Left ventricle myocardium inferior (tissue), 1 donor: ENCODE measurements at places on chromosomes 11 and 22.

DNA sequence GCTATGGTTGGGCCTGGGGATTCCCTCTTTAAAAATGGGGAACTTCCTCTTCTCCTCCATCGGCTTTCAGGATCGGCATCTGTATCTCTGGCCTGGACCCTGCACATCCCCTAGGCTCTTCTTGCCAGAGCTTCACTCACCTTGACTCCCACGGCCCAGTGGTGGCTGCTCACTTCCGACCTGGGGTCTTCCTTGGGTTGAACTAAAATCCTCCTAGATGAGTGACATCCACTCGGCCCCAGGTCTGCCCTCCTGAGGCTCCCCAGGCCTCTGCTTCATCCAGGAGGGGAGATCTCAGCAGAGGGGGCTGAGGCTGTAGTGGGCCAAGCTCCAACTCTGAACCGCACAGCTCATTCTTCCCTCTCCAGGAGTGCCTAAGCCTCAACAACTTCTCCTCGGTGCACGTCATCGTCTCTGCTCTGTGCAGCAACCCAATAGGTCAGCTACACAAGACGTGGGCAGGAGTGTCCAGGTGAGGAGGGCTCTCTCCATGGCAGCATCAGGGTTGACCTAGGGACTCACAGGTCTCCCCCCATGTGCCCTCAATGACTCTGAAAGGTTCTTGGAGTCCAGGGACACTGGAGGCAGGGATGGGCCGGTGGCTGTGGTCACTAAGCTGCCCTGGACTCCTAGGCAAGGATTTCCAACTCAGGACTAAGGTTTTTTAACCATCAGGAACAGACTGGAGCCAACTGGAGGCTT is 3.3 kb downstream of the RGL4 start:
- no peak for DNase-seq

DNA sequence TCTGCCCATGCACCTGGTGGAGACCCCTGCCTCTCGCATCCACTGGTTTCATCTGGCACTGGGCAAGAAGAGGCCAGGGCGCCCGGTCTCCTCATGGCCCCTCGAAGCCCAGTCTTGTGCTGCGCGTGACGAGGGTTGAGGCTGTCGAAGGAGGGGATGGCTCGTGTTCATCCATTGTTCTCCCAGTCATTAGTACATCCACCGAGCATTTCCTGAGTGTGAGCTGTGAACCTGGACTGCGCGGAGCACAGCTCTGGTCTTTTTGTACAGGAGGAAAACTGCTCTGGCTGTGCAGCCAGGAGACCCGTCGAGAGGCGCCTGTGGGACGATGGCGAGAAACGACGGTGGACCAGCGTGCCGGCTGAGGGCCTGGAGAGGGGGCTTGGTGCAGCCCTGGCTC is 6.8 kb downstream of the CACNA1I start:
- DNase-seq, result no peak

- no peak for DNase-seq
Observed at GRCh38 chr11:118998822-118999221, 884 bp downstream of the CENATAC start.

GRCh38 chr11:44454666-44455065 is 110.8 kb upstream of the CD82 start:
- no peak for DNase-seq

GRCh38 chr11:64655941-64656601 is 65.1 kb downstream of the SLC22A12 start:
- DNase-seq, result no peak

- DNase-seq, result no peak
Observed at GRCh38 chr11:3605771-3606203, 36.0 kb downstream of the ART5 start.

DNA sequence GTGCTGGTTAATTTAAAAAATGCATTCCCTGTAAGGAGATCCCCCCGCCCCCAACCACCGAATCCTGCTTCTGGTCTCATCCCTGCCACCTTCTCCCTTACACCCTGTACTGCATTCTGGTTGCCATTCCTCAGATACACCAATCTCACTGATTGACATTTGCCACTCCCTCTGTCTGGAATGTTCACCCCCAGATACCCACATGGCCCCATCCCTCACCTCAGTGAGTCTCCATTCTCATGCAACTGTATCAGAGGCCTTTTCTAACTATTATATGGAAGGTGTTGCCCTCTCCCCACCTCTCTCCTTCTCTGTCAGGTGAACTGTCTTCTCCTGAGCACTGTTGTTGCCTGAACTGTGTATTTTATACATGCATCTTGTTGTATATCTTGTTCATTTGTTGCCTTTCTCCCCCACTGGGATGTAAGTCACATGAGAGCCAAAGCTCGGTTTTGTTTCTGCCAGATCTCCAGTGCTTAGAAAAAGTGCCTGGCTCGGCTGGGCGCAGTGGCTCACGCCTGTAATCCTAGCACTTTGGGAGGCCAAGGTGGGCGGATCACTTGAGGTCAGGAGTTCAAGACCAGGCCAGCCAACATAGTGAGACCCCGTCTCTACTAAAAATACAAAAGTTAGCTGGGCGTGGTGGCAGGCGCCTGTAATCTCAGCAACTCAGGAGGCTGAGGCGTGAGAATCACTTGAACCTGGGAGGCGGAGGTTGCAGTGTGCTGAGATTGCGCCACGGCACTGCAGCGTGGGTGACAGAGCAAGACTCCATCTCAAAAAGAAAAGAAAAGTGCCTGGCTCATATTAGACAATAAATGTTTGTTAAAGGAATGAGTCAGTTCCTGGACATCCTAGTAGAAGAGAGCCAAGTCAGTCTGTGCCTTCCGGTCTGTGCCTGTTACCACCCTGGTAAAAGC is 61.0 kb downstream of the TNRC6B start:
- DNase-seq, result no peak

DNA sequence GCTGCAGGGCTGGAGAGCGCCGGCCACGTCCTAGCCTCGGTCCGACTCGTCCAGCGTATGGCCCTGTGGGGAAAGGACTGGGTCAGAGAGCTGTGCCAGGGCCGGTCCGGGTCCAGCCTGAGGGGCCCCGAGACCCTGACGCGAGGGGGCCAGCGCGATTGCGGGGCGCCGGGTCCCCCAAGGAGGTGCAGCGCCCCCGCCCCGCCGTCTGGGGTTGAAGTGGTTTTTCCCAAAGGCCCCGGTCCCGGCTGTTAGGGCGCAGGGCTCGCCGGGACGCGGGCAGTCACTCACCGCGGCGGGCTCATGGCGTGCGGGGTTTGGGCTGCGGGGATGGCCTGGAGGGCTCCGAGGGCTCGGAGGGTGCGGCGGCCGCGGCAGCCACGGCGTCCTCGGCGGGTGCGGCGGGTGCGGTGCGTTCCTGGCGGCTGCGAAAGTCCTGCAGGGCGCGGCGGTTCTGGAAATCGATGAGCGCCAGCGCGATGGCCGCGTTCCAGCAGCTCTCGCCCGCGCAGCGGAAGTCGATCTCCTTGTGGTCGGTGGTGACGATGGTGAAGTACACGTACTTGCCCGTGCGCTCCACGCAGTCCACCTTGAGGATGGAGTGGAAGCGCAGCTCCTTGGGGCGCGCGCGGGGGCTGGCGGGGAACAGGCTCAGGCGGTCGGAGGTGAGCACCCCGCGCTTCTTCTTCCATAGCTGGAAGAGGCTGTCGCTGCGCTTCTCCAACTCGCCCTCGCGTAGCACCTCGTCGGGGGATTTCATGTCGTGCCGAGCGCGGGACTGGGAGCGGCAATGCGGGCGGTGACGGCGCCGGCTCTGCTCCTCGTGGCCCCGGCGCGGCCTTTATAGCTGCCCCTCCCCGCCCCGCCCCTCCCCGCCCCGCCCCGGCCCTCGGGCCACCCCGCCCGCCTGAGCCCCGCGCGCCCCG is at the start of gene PHLDA2:
TSS of gene PHLDA2 (minus strand) at position 816 of the 926 bp plus-strand sequence. CDS start at position 760, 56 bp downstream.
- DNase-seq, result peak; percentile 44

DNA sequence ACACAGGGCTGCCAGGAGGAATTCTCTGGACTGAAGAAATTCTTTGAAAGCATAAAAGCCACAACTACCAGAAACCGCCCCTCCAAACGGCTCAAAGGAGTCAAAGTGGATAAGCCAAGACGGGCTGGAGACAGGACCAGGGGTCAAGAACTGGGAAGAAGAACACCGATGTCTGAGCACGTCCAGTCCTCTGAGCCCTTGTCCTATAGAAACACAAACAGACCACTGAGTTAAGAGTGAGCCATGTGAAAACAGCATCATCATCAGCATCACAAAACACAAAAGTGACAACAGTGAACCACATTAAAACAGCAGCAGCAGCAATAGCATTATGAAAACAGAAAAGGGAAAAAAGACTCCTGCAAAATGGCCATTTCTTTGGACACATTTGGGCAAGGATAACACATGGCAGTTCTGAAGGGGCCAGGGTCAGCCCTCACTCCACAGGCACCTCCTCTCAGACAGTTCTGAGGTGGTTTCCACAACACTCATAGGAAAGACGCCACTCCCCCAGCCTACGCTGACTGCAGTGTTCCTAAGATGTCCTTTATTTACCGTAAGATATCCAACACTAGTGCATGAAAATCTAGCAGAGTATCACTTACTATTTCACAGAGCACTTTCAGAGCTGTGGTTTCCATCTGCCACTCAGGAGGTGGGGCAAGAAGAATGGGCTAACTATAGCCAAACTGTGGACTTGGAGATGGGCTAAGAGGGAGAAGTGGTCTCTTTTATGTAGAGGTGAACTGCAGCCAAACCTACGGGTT is 28.6 kb upstream of the YPEL1 start:
- DNase-seq, result no peak

DNA sequence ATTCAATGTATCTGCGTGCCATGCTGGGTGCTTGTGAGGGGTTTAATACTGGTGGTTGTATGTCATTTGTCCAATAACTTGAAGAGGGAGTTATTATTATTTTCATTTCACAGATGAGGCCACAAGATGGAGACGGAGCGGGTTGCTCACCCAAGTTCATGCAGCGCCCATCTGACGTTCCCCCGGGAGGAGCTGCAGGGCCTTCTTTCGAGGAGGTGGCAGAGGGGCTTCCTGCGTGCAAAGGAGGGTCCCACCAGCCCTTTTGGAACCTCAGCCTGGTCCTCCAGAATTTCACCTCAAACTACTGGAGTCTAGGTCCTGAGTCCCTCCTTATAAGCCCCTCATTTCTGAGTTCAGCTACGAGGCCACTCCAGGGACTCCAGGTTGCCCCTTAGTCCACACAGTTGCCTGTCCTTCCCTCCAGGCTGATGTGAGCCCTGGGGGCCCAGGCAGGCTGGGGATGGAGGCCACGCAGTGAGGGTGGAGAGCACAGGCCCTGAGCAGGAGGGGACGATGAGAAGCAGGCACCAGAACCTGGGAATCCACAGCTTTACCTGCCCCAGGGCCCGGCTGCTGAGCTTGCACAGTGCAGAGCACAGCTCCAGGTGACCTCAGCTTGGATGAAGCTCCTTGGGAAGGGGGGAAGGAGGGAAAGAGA is 2.9 kb upstream of the VSIG10L2 start:
- no peak for DNase-seq

DNA sequence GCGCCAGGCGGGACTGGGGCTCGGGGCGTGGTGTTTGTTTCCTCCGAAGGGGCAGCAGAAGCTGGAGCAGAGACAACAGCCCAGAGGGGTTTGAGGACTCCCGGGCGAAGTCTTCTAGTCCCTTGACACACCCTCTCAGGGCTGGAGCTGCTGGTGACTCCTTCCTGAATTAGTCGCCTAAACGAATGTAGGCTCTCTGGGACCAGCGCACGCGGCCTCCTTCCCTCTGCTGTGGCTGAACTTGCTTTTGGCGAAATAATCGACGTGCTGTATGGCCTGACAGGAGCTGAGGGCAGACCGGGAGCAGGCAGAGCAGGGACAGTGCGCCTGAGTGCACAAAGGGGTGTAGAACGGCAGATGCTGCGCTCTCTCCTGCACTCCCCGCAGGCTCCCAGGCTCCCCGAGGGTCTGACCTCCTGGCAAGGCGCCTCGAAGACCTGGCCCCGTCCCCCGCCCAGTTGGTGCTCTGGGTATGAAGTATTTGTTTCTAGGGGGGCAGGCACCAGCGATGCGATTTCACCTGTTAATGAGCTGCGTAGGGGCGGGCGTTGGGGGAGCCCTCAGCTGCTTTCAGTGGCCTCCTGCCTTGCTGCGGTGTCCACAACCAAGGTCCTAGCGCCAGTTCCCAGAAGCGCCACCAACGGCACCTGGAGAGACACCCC is 5.3 kb downstream of the SLC17A6 start:
- DNase-seq, result no peak

DNA sequence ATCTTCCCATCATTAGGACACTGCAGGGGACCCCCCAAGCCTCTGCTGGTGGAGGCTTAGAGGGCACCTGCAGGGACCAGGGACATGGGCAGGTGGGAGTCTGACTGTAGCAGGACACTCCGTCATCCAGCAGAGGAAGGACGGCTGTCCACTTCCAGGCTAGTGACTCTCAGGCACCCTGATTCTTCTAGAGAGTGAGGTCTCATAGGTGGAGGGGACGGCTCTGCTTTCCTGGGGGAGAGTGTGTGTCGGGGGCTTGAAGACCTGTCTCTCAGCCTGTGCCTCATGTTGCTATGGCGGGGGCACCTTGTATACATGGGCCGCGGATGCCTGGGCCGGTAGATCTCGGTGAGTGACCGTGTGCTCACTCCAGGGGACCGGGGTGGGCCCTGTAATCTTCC is 1116.6 kb downstream of the BRD1 start:
- peak; percentile 1 for DNase-seq

DNA sequence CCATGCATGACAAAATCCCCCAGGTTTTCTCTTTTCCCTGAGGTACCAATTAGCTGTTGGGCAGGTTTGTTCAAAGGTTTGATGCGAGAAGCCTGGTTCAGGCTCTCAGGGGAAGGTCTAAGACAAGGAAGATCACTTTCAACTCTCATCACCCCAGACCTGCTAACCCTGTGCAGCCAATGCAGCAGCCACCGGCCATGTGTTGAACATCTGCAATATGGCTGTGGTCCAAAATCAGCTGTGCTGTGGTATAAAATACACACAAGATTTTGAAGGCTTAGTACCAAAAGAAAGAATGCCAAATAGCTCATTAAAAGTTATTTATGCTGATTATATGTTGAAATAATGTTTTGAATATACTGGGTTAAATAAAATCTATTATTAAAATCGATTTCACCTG is 58.5 kb downstream of the SMCO4 start:
- DNase-seq, result no peak

- no peak for DNase-seq
Observed at GRCh38 chr22:41563051-41563711, 2.4 kb downstream of the CSDC2 start.

GRCh38 chr11:47932544-47932943 is 47.8 kb upstream of the PTPRJ start:
- DNase-seq, result no peak

- no peak for DNase-seq
Observed at GRCh38 chr11:70381872-70382861, 16.2 kb upstream of the CTTN start.

GRCh38 chr11:118000067-118000849 is 14.1 kb downstream of the IL10RA start:
- no peak for DNase-seq

- DNase-seq, result peak; percentile 79
Observed at GRCh38 chr11:64854534-64855502, 10.4 kb upstream of the CDC42BPG start.

- no peak for DNase-seq
Observed at GRCh38 chr11:117918366-117919255, 10.6 kb downstream of the TMPRSS13 start.

GRCh38 chr11:130677486-130678153 is 229.2 kb downstream of the ADAMTS15 start:
- peak; percentile 23 for DNase-seq

GRCh38 chr22:23688121-23688520 is 2.7 kb upstream of the RGL4 start:
- no peak for DNase-seq
